ENCODE measurements at places on chromosomes 12 and 14.
A peak's percentile ranks its signal among the peaks of the same experiment; 100 is the strongest.

- DNase-seq: no peak
These were observed 59.4 kb upstream of the TUNAR start for GRCh38 chr14:95817271-95817670.

- no peak for DNase-seq
These were observed 27.0 kb upstream of the AKAP5 start for GRCh38 chr14:64438181-64438841.

DNA sequence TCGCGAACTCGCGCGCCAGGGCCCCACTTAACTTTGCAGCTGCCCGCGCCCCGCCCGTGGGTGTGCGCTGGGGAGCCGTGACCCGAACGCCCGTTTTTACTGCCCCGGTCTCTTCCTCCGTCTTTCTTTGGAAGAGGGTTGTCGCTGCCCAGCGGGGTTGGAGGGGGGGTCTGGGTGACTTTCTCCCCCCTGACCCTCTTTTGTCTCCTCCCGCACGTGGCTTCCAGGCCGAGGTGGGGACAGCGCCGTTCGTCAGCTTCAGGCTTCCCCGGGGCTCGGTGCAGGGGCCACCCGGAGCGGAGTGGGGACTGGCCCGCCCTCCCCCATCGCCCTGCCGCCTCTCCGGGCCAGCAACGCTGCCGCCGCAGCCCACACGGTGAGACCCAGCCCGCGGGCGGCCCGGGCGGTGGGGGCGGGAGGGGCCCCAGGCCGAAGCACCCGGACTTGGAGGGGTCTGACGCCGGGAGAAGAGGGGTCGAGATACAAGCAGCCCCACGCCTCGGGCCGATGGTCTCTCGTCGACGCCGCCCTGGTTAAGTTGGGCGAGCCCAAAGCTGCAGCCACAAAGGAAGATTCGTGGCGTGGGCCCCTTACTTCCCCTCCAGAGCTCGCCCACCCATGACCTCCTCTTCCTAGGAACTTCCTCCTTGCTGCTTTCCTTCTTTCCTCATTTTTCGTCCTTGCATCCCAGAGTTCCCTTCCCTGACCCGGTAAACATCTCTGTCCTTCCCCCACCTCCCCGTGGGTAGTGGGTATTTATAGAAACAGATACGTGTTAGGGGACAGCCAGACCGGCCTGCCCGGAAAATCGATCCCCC is 1.2 kb downstream of the DYRK2 start:
- peak; percentile 38 for DNase-seq

DNA sequence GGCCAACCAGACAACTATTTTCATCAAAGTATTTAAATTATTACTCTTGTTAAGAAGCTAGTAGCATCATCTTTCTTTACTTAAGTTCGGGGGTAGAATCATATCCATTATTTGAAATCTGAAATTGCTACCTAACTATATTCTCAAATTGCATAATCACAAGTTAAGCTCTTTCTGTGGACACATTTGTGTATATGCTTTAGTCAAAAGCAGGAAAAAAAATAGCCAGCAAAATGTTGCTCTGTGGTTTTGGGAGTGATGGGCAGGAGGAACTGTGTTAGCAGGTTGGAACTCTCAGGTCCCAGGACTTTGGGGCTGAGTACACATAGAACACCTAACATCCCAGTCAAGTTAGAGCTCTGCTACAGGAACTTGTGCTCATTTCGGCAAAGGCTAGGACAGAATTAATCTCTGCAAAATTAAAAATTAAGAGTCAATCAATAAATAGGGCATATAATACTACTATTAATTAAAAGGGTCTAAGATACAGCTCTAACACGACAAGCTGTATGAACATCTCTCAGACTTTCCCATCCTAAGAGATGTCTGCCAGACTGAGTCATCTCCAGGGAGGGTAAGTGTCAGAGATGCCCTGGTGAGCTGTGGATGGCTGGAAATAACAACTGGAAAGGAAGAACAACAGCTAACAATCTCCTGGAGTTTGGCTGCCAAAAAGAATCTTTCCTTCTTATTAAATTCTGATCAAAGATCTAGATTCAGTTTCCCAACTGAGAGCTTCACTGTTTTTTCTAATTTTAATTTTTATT is 203.5 kb upstream of the GZMB start:
- DNase-seq: no peak

DNA sequence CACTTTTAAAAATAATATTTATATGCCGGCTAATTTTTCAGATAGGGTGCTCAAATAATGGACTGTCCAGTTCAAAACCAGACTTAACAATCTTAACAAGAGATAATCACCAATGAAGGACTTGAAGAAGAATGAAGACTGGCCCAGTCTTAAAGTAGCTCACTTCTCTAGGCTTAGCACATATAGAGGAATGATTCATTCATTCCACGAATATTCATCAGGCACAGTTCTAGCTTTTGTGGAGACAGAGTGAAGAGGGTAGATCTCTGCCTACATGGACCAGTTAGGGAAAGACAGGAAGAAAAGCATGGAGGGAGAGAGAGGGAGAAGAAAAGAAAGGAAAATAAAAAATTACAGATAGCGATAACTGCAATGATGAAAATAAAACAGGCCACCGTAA is 42.8 kb upstream of the METAP2 start:
- DNase-seq: no peak

- no peak for DNase-seq
These were observed 8.8 kb downstream of the DDX47 start for GRCh38 chr12:12821975-12822374.

DNA sequence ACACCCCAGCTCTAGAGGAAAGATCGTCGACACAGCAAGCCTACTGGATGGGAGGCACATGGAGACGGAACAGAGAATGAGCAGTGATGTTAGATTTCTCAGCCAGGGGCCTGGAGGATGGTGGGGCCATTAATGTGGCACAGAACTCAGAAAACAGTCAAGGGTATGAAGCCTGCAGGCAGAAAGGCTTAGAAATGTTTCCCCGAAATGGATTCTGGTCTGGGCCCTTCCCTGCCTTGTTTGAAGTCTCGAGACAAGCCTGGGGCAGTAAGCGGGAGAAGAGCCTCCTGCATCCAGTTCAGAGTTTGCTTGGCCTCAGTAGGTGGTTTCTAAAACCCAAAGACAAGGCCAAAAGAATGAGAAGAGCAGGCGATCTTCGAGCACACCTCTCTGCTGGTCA is 158.4 kb downstream of the NTF3 start:
- DNase-seq: no peak

All from endothelial cell (in vitro differentiated cells).